NCI-H526 (cell line): ENCODE measurements at places on chromosomes 2 and 18.

DNA sequence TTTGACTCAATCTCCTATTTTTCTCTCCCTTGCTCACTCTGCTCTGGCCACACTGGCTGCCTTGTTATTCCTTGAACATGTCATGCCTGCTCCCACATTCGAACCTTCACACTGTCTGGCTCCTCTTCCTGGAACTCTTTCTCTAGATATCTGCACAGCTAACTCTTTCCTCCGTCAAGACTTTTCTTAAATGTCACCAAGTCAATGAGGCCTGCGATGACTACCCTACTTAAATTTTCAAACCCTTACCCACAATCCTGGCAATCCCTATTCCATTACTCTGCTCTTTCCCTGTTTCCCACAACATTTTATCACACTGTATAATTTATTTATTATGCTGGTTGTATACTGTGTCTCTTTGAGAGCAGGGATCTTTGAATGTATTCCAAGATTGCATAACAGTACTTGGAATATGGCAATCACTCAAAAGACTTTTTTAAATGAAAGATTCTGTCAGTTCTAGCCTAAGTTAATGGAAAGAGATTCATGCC, 206.2 kb downstream of the SRBD1 start:
- no peak for DNase-seq

- no peak for DNase-seq
Measured at GRCh38 chr18:54440292-54440691, 82.6 kb downstream of the C18orf54 start.

DNA sequence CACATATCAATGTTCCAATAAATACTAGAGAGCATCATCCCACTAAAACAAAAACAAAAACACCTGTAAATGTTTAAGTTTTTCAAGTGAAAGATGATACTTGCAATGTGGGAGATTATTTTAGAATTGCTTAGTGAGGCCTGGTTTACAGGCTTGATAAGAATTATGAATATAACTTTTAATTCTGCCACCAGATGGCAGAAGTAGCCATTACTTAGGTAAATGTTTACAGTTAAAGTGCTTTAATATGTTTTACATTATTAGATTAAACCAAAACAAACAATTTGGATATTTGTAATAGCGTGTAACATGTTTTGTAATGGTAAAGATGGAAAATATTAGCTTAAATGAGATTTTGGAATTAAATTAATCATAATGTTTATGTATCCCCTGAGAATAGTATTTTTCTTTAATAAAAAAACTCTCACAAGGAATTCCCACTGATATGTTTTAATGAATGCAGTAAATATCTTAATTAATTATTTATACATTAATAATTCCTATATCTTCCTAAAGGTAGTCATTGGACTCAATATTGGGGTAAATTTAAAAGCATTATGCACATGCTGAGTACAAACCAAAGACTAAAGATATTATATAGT, 522.0 kb downstream of the SPAG16 start:
- peak; percentile 34 for DNase-seq

GRCh38 chr2:60527762-60528161, 25.7 kb downstream of the BCL11A start:
- DNase-seq, result no peak

- no peak for DNase-seq
Measured at GRCh38 chr2:151363709-151364108, 6.3 kb downstream of the TNFAIP6 start.

DNA sequence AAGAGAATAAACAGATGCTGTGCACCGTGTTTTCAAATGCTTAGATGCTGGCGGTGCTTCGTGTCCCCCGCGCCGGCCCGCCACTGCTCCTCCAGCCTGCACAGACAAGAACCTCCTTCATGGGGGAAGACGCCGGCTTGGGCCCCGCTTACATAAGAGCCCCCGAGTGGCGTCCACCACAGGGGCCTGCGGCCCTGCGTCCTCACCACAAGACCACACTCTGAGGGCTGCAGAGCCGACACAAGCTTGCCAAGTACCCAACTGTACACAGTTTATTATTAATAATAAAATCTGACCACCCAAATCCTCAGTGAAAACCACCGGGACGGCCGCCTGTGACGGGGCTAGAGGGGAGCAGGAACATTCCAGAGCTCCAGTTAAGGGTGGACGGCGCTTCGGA, 232.2 kb downstream of the HDAC4 start:
- no peak for DNase-seq

DNA sequence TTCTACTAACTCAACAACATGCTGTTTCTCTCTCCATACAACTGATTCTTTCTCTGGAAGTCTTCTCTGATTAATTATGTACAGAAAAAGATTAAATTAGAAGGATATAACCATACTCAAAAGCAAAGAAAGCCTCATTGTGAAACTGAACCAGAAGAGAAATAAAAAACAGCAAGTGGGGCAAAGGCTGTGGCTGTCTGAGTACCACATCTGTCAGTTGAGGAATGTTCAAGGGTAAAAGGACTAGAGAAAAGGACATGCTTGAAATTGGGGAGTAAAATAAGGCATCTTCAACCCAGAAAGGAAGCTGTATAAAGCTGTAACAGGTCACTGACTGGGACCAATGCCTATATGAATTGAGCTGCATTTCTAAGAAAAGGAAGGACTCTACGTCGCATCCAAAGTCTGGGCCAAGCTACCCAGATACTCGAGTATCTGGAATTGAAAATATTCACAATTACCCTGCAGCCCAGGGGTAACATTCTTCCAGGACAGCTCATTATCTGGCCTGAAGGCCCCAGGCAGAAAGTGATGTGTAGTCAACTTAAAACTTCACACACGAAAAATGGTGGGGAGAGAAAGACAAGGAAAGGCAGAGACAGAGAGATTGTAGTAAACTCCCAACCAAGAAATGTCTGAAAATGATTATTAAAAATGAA, 356.0 kb upstream of the GALNT5 start:
- no peak for DNase-seq

- no peak for DNase-seq
Measured at GRCh38 chr18:45617284-45617683, 2.0 kb downstream of the SLC14A2 start.

- DNase-seq, result no peak
Measured at GRCh38 chr2:203799908-203800307, 67.7 kb upstream of the CTLA4 start.

GRCh38 chr2:133512121-133512520, 56.1 kb downstream of the NCKAP5 start:
- no peak for DNase-seq

GRCh38 chr2:111896024-111896423, 2.4 kb upstream of the MERTK start:
- no peak for DNase-seq

GRCh38 chr2:98539056-98539735, 69.1 kb downstream of the COA5 start:
- DNase-seq, result no peak

- no peak for DNase-seq
Measured at GRCh38 chr2:160694631-160695030, 201.0 kb upstream of the RBMS1 start.

DNA sequence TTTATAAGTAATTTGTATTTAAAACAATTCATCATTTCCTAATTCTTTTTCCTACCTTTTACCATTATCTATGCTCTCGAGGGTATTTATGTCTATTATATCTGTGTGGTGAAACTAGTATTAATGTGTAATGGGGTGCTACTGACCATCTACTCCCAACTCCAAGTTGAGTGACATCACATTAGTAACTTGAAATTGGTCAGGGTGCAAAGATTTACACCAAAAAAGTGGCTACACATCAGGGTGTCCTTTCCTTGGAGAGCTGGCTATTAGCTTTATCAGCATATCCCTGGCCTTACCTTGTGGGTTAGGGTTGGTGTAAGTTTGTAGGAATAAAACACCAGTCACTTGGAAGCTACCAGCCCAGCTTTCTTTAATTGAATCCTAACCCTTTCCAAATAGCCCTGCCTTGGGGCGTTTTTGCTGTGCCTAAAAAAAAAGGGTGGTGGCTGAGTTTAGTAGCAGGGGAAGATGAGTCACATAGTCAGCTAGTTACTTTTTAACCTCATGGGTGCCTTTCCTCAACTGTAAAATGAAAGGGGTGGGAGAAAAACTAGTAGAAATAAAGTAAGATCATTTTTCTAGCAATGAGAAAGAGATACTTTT, 14.0 kb downstream of the ANXA4 start:
- no peak for DNase-seq

- DNase-seq, result no peak
Measured at GRCh38 chr2:218332920-218333645, 23.6 kb upstream of the CATIP start.

GRCh38 chr2:23697256-23698075, 229.5 kb downstream of the ATAD2B start:
- DNase-seq, result no peak

DNA sequence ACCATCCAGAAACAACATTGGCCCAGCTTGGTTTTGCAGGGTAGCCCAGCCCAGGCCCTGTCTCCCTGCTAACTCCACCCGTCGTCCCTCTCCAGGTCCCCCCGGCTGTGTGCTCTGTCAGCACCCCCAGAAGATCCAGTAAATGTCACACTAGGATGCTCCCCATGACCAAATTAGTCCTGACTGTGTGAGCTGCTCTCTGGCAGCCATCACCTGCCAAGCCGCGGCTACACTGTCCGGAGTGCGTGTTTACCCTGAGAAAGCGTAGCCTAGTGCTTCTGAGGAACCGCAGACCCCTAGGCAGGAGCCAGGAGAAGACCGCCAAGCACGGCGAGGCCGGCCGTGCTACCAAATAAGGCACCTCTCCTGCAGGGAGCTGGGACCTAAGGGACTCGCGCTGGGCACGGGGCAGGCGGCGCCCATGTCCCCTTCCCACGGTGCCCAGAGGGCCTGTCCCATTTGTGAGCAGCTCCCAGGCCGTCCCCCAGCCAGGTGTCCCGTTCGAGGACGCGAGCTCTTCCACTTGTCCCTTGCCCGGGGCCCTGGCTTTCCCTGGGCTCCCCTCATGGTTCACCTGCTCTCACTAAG, 849.9 kb downstream of the RNF144A start:
- no peak for DNase-seq

DNA sequence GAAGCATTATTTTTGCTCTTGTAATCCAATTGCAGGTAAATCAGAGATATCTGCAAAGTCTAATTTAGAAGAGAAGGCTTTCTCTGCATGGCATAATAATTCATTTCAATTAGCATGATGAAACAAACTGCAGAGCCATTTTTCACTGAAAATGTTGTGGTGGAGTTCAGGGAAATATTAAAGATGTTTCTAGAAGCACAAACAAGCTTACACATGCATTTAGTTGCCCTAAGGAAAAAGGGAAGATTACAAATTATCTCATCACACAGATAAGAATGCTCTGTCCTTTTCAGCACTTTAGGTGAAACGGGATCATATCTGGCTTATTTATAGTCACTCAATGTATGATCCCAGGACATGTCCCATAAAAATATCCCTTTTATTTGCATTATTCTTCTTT, 252.1 kb upstream of the TANK start:
- DNase-seq, result no peak

- DNase-seq, result peak; percentile 49
Measured at GRCh38 chr2:196131384-196131937, 39.9 kb downstream of the STK17B start.

GRCh38 chr2:127188797-127189196, 31.3 kb downstream of the CYP27C1 start:
- DNase-seq, result no peak

GRCh38 chr2:60867848-60868247, 13.5 kb upstream of the REL start:
- no peak for DNase-seq
